Activated CD8-positive, alpha-beta memory T cell treated with anti-CD3 and anti-CD28 coated beads, Interleukin-2, amount 50 U/mL, for 4 hours (primary cell): ENCODE measurements at places on chromosomes 4 and X.

DNA sequence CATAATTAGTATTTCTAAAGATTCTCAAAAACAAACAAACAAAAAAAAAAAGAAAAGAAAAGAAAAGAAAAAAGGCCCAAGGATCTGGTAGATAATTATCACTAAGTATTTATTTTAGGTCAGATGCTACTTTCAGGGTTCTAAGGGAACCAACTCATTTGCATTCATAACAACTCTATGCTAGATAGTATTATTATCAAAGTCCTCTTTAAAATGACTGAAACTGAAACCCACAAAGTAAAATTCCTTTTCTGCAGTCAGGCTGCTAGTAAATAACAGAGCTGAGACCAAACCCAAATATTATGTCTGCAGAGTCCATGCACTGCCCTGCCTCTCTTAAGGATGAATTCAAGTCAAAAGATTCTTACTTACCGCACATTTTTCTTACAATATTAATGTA is 38.3 kb upstream of the MAPK10 start:
- DNase-seq = no peak

GRCh38 chrX:106802063-106802387 is 448 bp upstream of the TBC1D8B start:
- no peak for DNase-seq

DNA sequence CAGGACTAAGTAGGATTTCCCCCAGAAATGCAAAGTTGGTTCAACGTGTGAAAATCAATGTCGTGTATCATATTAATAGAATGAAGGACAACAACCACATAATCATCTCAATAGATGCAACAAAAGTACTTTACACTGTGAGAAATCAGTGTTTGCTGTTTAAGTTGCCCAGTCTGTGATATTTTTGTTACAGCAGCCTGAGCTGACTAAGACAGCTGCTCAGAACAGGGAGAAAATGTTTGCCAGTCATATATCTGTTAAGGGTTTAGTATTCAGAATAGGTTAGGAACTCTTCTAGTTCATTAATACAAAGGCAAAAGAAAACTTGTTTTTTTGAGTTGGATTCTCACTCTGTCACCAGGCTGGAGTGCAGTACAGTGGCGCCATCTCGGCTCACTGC is 12.5 kb downstream of the MAEA start:
- no peak for DNase-seq

- no peak for DNase-seq
These were observed 1712.5 kb downstream of the C4orf33 start for GRCh38 chr4:130808492-130808891.

- peak; percentile 33 for DNase-seq
These were observed 55.9 kb downstream of the FGFBP1 start for GRCh38 chr4:15882675-15883086.

- no peak for DNase-seq
These were observed 1.1 kb downstream of the AVPR2 start for GRCh38 chrX:153905481-153906095.

- DNase-seq = no peak
These were observed 120.2 kb upstream of the GK2 start for GRCh38 chr4:79528241-79528706.

DNA sequence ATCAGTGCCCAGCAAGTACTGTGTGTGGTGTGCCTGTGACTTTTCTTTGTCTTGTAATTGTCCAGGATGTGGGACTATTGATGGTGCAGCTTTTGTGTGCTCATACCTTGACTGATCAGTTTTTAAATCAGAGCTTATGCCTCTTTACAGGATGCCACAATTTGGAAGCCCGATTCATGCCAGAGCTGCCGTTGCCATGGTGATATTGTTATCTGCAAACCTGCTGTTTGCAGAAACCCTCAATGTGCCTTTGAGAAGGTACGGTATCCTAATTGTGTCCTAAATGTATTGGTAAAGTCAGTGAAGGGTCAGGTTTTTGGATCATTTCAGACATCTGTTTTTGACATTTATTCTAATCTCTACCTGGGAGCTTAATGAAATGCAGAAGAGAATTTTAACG is 180.2 kb downstream of the FRAS1 start:
- DNase-seq = no peak

DNA sequence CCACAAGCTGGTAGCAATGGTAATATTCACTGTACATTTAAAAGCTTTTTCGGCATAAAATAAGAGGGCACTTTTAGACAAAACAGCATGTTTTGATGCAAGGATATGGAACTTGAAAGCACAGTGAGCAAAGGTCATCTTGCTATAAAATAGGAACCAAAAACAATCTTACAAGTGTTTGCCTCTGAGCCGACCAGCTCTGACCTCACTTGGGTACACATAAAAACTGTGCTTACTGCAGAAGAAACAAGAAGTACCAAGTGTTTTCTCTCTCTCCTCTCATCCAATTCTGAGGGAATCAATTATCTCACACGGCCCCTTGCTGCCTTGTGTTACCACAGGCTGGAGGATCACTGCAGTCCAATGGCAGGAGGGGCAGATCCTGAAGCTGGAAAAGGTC is 4.8 kb upstream of the IQSEC2 start:
- DNase-seq = no peak

GRCh38 chr4:59612235-59612634 is 1587.9 kb upstream of the ADGRL3 start:
- no peak for DNase-seq

- DNase-seq = no peak
These were observed 31.0 kb upstream of the STX18 start for GRCh38 chr4:4572821-4573220.

- no peak for DNase-seq
These were observed 109.4 kb upstream of the CBLL2 start for GRCh38 chrX:22163326-22163725.

DNA sequence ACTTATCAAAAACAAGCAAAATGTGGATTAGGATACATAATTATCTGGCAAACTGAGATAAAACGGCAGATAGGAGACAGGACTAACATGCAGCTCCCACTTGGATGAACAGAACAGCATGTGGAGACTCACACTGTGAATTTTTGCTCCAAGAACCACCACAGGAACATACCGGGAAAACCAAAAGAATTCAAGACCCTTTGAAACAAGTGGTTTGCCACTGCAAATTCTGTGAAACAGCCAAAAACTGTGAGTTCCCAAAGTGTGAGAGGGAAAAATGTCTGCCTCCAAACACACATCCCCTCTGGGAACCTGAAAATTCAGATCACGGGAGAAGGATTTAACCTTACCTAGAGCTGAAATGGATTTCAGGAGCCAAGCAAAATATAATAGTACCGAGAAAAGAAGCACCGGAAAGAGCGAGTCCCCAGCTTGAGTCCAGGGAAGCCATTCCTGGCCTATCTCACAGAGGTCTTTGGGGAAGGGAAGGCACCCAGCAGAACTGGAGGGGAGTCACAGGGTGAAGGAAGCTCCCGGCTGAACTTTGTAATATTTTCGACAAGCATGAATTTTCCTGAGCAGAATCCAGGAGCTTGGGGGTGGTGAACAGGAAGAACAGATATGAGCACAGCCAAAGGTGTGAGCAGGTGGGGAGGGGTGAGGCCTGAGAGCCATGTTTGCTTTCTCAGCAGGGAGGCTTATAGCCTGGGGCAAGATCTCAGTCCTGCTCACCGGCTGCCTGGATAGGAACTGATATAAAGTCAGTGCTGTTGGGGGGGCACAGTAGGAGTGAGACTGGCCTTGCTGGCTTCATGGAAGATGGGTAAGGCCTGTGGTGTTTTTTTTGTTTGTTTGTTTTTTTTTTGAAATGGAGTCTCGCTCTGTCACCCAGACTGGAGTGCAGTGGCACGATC is 23.9 kb downstream of the MANBA start:
- no peak for DNase-seq
